ENCODE measurements at places on chromosomes 13 and 19.

GRCh38 chr13:24911133-24911908, 147.4 kb downstream of the RNF17 start:
- DNase-seq: no peak

DNA sequence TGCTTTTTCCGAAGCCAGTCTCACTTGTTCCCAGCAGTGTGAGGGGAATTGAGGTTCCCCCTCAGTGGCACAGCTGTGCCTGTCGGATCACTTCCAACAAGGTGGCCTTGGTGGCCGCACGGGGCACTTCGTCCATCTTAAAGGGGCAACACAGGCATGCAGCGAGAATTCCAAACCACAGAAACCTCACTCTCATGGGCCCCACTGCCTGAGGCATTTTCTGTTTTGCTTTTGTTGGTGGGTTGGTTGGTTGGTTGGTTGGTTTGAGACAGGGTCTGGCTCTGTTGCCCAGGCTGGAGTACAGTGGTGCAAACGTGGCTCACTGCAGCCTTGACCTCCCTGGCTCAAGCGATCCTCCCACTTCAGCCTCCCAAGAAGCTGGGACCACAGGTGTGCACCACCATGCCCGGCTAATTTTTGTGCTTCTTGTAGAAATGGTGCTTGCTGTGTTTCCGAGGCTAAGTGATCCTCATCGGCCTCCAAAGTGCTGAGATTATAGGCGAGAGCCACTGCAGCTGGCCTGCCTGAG, 3.7 kb upstream of the NDUFS7 start:
- DNase-seq: no peak

DNA sequence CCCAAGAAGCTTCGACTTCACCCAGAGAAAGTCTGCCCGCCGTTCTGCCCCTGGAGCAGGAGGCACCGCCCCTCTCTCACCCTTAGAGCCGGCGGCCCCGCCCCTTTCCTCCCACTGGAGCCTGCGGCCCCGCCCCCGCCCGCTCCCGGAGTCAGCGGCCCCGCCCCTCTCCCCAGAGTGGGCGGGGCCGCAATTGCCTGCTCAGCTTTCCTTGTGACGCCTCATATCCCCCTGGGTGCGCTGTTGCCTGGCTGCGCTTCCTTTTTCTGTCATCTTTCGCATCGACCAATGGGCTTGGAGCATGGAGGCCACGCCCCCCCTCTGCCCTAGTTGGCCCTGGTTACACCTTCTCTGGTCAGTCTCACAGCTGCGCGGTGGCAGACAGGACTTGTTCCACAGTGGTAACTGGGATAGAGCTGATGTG, 38.2 kb upstream of the ZNF492 start:
- no peak for DNase-seq

DNA sequence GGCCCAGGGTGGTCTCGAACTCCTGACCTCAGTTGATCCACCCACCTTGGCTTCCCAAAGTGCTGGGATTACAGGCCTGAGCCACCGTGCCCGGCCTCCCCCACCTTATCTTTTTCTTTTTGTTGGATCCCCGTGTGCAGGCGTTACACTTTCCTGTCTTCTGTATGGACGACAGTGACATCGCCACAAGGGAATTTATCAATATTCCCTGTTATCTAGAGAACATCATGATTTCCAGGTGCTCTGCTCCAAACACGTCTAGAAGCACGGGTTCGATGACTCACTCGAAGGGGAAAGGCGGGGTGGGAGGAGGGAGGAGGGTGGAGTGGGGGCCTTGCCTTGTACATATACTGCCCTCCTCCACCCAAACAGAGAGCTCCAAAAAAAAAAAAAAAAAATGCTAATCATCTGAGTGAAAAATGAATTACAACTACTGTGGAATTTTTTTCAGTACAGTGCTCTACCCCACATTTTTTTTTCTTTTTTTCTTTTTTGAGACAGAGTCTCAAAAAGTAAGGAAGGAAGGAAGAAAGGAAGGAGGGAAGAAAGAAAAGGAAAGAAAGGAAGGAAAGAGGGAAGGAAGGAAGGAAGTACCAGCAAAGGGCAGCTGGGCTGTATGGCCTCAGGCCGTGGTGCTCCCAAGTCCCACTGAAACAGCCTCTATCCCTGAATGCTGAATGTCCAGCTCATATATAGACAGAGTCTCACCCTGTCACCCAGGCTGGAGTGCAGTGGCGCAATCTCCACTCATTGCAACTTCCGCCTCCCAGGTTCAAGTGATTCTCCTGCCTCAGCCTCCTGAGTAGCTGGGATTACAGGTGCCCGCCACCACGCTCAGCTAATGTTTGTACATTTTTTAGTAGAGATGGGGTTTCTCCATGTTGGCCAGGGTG, 36.8 kb downstream of the INSR start:
- no peak for DNase-seq

- DNase-seq: no peak
Observed at GRCh38 chr19:1018932-1019615, 1.8 kb downstream of the TMEM259 start.

DNA sequence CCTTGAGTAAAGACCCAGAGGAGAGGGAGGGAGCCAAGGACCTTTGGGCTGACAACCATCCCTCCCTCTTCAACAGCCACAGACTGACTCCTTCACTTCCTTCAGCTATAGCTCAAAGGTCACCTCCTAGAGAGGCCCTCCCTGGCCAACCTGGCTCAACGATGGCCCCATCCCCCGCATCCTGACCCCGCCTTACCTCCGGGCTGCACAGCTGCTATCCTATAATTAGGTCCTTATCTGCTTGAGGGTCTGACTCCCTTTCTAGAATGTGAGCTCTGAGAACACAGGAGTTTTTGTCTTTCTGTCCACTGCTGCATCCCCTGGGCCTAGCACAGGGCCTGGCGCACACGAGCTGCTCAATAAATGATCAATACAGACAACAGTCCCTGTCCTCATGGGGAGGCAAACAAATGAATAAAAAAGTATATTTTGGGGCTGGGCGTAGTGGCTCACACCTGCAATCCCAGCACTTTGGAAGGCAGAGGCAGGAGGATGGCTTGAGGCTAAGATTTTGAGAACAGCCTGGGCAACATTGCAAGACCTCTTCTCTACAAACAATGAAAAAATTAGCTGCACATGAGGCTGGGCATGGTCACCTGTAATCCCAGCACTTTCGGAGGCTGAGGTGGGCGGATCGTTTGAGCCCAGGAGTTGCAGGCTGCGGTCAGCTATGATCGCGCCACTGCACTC, 6.6 kb upstream of the LGALS4 start:
- no peak for DNase-seq

DNA sequence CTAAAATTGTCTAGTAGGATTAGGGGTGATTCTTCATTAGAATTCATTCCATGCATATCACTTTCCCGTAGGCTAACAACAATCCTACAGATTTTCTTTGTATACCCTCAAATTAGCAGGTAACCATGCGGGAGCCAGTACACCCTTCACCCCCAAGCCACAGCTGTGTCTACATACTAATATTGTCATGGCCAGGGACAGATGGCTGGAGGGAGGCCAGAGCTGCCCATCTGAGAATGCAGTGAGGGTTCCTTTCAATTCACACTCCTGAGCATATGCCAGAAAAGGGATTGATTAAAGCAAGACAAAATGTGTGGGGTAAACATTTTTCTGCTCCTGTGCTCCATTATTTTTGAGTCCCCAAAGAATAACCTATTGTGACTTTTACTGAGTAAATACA, 68.9 kb downstream of the FREM2 start:
- no peak for DNase-seq

DNA sequence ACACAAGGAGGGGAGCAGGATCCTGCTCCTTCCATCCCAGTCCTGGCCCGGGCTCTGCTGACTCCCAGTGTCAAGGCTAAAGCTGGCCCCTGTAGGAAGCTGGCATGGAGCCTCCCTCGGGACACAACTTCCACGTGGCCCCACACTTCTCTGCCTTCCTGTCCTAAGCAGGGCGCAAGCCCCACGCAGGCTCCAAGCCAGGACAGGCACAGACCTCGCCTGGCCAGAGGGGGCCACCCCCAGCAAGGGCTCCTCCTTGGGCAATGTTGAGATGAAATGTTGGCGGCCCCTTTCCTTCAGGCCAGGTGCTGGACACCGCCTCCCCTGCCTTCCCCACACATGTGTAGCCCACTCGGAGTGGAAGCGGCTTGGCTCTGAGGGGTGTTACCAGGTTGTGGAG, 66.6 kb downstream of the COL4A1 start:
- no peak for DNase-seq

GRCh38 chr13:29484796-29485195, 110.7 kb downstream of the SLC7A1 start:
- no peak for DNase-seq

DNA sequence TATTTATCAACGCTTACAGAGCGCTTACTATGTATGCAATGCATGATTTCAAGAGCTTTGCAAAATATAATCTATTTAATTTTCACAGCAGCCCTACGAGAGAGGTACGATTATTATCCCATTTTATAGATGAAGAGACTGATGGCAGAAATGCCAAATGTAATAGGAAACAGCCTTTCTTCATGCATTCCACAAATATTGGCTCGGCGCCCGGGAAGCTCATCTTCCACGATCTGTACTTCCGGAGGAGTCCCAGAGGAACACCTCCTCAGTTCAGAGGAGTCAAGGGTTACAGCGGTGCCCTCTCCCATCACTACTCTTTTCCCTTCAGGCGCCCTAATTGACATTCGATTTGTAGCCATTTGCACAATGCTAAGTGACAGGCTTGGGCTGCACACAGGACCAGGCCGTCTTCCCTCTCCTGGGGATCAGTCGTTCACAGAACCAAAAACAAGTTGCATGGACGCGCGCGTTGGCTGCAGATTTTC, 1.1 kb upstream of the ARHGAP35 start:
- DNase-seq: no peak

DNA sequence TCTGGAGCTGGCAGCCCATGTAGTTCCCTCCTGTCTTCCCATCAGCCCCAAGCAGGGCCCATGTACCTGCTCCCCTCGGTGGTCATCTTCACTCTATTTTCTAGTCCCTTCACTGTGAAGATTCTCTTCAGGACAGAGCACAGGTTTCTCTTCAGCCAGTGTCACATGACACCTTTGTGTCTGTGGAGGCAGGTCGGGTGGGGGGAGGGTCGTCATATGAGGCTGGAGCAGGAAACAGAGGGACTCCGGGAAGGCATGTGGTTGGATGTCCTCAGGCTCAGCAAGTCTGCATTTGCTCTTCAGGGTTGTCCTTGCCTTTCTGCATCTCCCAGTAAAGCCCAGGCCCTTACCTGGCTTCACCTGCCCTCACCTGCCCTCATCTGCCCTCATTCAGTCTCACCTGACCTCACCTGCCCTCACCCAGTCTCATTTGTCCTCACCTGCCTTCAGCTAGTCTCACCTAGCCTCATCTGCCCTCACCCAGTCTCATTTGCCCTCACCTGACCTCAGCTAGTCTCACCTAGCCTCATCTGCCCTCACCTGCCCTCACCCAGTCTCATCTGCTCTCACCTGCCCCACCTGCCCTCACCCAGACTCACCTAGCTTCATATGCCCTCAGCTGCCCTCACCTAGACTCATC, 120.3 kb downstream of the ZDHHC20 start:
- DNase-seq: no peak

DNA sequence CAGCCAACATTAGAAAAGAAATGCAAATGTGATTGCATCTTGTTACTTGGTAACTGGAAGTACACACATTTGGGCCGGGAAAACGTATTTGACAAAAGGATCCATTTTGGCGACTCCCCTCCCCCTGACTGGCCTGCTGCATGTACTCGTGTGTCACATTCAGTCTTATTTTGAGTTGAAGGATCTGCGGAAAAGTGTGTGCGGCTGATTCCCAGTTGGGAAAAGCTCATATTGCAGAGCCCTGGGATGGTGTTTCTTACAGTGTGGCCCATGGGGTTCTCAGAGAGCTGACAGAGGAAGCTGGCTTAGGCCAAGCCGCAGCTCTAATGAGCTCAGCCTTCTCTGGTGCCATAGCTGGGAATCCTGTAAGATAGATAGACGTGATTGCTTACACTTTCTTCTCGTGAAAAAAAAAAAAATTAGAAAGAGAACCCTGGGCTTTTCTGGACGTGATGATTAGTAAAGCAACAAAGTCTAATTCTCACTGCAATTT, 170.3 kb upstream of the ARGLU1 start:
- no peak for DNase-seq

DNA sequence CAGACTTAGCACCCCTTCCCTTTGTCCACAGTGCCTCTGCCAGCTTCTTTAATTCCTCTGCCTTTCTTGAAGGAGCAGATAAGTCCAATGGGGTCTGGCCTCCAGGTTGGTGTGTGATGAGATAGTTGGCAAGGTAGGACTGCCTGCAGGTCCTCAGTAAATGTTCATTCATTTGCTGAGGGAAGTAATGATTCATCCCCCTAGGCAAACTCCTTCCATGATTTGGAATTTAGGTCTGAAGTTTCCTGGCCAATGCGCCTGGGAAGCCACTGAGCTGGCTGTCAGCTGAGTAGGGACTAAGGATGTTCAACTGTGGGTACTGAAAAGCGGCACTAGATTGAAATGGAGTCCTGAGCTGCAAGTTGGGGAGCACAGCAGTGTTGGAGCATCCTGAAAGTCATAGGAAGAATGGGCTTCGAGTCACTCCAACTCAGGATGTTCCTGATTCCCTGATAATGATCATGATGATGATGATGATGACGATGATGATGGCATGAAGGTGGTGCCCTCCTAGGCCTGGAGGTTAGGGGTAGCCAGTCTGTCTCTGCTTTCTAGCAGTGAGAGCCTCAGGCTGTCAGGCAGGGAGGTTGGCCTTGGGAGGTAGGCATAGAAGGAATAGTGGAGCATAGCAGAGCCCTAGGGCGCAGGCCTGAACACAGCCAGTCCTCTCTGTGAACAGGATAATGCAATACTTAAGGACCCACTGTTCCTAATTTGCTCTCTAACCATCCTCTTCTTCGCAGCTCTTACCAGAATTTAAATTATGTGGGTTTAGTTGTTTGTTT, 44.7 kb downstream of the COL4A2 start:
- DNase-seq: no peak

DNA sequence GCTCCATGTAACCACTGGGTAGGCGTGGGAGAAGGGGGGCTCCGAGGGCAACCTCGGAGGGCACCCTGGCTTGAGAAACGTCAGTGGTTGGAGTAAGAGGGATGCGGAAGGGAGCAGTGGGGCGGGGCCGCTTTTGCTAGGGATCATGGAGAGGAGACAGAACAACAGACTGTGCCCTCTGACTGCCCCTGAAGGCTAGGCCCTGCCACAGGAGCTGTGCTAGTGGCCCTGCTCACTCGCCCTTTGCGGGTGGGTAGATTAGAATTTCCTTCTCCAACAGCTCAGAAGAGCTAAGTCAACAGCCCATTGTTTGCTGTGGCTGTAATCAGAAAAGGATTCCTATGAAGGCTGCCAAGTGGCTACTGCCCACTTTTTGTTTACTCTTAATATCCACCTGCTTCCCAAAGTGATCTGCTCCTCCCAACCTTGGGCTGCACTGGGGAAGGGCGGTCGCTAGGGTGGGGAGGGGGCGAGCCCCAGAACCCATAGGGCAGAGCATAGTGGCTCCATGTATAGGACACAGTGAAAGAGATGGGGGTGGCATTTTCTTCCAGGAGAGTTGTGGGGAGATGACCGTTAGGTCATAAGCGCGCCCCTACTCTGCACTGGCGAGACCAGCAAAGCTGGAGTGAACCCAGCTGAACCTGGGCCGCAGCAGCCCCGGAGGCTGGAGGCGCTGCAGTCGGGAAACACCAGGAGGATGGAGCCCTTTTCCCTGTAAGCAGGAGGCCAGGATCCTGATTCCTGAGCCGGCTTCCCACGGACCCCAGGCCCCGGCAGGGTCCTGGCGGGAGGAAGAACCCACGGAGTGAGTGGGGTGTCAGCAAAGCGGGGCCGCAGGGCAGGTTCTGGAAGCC, 1.9 kb upstream of the C1QTNF9 start:
- no peak for DNase-seq

- DNase-seq: no peak
Observed at GRCh38 chr13:94641409-94641941, 39.8 kb downstream of the GPR180 start.
